ENCODE measurements at places on chromosomes 2 and 18. TPM values are rescaled to one million over a fixed set of nuclear protein-coding genes. Genes with fewer than 3 reads are reported as not detected.

The ARHGEF33 gene
- 1.5 TPM for polyA plus RNA-seq

The AMER3 gene
- polyA plus RNA-seq = not detected

The TNFRSF11A gene
- polyA plus RNA-seq = 2.8 TPM

The ITGB6 gene
- polyA plus RNA-seq = 47.9 TPM

The CIAO1 gene
- 42.5 TPM for polyA plus RNA-seq

Measured in forelimb muscle (tissue), 1 donor.